ENCODE measurements at places on chromosomes 2 and 18.

DNA sequence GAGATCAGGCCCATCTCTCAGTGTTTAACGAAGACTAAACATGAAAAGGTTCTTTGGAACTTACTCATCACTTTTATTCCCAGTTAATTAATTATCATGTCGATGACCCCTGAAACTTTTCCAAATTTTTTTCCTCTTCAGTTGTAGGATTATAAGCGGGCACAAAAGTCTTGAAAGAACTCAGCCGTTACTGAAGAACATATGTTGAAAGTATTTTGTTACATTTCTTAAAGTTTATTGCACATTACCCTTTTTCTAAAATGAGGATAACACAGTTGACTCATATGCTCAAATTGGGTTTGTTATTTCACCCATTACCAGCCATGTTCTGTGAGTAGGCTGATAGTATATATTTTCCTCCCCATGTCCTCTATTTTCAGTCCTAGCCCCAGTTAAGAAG lies 75.9 kb upstream of the COL3A1 start:
- no peak for DNase-seq

GRCh38 chr2:214569419-214570035 lies 158.7 kb downstream of the VWC2L start:
- DNase-seq: no peak

DNA sequence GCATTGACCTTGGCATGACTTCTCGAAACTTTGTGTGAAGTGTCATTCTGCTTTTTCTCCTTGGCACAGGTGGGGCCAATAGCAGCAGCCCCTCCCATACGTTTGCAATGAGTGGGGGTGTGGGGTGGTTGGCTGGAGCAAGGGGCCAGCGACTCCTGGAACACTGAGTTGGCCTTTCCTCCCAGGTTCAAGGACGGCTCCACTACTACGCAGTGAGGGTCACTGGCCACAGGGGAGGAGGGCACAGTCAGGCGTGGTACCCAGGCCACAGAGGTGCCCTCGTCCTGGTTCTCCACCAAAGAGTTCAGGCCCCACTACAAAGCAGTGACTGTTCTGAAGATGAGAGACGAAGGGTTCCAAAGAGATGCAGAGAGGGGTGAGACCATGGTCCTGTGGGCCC lies 70.6 kb upstream of the OTOS start:
- no peak for DNase-seq

DNA sequence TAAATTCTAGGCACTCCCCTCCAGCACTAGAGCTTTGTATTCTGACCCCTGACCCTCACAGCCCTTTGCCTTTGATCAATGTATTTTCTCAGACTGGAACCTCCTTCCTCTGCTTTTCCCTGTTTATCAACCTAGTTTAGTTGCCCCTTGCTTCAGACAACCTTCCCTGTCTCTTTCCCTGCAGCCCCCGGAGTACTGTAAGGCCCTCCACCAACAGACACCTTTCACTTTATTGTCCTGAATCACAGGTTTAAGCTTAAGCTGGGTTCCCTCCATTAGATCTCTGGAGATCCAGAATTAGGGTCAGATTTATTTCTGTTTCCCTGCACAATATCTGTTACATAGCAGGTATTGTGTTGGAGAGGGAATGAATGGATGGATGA lies 140.2 kb downstream of the DDX1 start:
- no peak for DNase-seq

- no peak for DNase-seq
Measured at GRCh38 chr2:123695426-123695825, 329.7 kb upstream of the CNTNAP5 start.

- DNase-seq: no peak
Measured at GRCh38 chr2:159046966-159047365, 78.5 kb downstream of the TANC1 start.

- no peak for DNase-seq
Measured at GRCh38 chr18:36539674-36540231, 242.2 kb downstream of the FHOD3 start.

- DNase-seq: no peak
Measured at GRCh38 chr18:50928551-50928950, 39.3 kb upstream of the ELAC1 start.

- no peak for DNase-seq
Measured at GRCh38 chr2:44548221-44549098, 186.7 kb downstream of the CAMKMT start.

DNA sequence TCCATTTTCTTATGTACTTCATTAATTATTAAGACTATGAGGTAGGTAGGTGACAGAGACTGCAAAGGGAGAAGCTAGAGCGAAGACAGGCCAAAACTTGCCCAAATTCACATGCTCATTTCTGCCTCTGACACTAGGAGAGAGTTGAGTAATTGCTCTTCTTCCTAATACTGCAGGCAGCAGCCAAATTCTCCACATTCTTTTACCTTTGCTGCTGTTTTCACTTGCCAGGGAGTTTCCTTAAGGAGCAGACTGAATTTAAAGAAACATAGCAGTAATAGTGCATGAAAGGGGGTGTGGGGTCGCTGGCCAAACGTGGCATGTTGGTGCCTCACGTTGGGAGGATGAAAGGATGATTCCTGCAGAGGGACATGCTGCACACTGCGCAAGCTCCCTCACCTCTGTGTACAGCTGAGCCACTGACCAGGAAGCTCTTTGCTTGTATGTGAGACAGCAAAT lies 12.3 kb downstream of the CRIM1 start:
- DNase-seq: no peak

- DNase-seq: no peak
Measured at GRCh38 chr2:198096965-198097364, 292.6 kb downstream of the PLCL1 start.

GRCh38 chr2:99659874-99660273 lies 170.1 kb upstream of the REV1 start:
- no peak for DNase-seq

GRCh38 chr2:29923110-29923721 lies 1.8 kb upstream of the ALK start:
- DNase-seq: peak; percentile 63

DNA sequence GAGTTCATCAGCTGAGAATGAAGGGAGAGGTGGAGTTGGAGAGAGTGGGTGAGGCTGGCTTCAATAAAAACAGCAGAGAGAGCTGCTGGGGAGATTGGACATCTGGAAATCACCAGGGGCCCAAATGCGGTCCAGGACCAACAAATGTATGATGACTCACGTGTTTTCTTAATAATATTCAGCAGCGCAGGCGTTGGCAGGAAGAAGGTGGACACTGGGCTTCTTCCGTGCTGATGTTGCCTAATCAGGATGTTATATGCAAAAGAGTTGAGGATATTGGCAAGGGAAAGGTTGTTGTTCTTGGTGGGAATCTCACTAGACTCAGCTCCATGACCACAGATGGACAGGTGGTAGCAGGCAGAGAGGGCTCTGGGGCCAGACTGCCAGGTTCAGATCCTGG lies 12.8 kb upstream of the PLA2R1 start:
- no peak for DNase-seq

DNA sequence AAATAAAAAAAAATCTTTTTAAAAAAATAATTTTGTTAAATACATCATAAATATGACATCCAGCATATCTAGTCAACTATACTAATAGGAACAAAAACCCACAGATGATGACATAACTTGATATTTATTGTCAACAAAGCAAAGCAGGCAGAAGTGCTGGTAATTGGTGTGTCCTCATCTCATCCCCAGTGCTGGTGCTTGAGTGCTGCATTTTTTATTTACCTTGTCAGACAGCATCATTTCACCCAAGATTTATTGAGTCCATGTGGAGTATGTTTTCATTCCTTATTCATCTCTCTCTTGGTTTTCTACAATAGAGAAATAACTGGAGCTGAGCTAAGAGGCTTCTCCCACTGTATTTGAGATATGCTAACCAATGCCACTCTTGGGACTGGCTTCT lies 191.6 kb upstream of the SLC14A2 start:
- DNase-seq: no peak

DNA sequence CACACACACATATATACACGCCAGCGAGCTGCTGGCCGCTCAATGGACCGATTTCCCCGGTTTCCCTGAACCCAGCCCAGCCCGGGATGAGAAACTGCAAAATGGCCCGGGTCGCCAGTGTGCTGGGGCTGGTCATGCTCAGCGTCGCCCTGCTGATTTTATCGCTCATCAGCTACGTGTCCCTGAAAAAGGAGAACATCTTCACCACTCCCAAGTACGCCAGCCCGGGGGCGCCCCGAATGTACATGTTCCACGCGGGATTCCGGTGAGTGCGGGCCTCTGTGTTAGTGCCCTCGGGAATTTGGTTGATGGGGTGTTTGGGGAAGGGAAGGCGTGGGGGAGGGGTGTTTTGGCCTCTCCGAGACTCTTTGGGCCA lies 392 bp downstream of the ST8SIA3 start:
- DNase-seq: no peak

DNA sequence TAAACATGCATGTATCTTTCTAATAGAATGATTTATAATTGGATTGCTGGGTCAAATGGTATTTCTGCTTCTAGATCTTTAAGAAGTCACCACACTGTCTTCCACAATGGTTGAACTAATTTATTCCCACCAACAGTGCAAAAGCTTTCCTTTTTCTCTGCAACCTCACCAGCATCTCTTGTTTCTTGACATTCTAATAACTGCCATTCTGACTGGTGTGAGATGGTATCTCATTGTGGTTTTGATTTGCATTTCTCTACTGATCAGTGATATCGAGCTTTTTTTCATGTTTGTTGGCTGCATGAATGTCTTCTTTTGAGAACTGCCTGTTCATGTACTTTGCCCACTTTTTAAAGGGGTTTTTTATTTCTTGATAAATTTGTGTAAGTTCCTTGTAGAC lies 182.5 kb downstream of the ANKRD44 start:
- no peak for DNase-seq

GRCh38 chr2:60158262-60158661 lies 395.2 kb downstream of the BCL11A start:
- DNase-seq: no peak

DNA sequence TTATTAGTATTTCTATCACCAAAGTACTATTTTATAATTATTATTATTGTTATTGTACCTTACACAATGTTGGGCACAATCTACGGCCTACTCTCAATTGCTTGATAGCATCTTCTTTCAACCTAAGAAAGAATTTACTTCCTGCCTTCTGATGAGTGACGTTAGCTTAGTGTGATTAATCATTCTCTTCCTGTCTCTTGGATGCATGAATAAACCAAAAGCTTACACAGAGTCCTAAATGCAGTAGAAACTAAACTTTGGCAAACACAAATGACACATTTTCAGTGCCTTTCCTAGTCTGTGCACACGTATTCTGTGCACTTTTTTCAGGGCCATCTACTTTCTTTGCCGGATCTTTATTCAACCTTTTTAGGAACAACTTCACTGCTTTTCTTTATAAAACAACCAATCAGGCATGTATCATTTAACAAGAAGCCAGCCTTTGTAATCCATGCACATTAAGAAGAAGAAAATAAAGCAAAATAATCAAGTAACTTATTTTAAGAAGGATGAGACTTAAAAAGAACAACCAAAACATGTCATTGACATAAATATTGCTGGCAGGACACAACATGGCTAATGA lies 19.1 kb downstream of the TRAK2 start:
- DNase-seq: no peak

- DNase-seq: no peak
Measured at GRCh38 chr2:134296301-134296700, 42.4 kb downstream of the MGAT5 start.

- DNase-seq: no peak
Measured at GRCh38 chr18:71027531-71027930, 738.7 kb downstream of the SOCS6 start.
